Stimulated activated CD4-positive, alpha-beta T cell treated with anti-CD3 and anti-CD28 coated beads, Interleukin-2, amount 100 ng/mL, for 24 hours (primary cell): ENCODE measurements at places on chromosomes 3 and 15.

DNA sequence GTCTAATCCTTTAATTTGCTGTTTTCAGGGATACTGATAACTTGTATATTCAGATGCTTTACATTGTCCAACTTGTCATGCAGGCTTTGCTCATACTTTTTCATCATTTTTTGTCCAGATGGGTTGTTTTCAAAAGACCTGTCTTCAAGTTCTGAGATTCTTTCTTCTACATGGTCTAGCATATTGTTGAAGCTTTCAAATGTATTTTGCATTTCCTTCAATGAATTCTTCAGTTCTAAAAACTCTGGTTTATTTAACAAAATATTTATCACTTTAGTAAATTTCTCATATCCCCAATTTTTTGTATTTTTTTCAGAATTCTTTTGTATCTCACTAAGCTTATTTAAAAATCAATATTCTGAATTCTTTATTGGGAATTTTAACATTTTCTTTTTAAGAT is 388.3 kb upstream of the IL12A start:
- DNase-seq: no peak

- DNase-seq: no peak
These were observed 8.5 kb upstream of the PSMD6 start for GRCh38 chr3:64031540-64032508.

DNA sequence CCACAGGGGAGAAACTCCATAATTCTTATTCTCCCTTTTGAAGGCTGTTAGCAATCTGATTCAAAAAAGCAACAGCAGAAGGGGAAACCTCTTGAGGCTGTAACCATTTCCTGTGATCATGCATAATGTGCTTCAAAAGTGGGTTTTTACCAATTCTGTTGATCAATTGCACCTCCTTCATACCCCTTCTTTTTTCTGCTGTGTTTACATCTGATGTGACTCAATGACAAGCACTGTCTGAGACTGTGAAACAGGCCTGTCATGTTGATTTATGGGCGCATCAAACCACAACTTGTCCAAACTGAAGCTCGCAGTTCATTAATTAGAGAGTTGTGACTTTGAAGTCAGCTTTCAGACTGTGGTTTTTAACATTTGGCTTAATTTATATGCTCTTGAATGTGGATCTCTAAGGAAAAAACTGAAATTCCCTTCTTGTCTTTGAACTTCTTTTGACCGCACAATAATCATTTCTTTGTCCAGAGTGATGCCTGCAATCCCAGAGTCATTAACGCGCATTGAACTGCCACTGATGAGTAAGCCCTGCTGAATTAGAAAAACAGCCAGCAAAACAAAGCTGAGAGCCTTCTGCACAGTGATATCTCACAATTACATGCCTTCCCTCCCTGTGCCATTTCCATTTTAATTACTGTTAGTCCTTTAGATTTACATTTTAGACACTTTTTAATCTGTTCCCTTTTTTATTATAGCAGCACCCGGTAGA is 532.8 kb downstream of the FOXP1 start:
- no peak for DNase-seq

GRCh38 chr3:170734735-170735065 is 135.3 kb downstream of the RPL22L1 start:
- no peak for DNase-seq

DNA sequence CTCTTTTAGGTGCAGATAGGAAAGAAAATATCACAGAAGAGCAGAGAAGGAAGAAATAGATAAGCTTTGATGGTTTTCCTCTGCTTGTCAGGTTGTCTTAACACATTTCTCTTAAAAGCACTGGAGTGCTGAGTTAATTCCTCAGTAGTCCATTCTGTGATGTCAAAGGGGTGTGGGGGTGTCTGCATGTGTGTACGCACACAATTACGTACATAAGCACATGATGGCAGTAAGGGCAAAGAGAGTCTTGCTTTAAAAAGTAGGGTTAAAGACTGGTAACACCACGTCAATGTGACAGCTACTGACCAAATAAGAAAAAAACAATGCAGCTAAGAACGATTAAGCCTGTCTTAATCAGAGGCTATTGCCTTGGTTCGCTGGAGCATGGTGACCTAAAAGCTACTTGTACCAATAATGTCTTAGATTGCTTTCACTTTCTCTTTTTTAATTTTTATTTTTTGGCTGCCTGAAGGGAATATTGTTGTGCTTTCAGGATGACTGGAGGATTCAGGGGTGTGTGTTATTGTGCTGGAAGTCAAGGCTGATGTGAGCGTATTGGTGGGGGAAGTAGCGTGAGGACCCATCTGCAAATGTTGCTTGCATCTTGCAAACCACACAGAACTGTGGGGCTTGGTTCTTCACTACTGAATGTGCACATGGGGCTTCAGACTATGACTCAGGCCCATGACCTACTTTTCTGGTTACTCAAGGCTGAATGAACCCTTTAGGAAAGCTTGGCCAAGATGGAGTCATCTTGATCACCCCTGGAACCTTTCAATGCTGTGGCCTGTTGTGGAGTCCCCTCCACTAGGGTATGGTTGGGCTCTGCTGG is 417.8 kb upstream of the TPM1 start:
- DNase-seq: no peak

DNA sequence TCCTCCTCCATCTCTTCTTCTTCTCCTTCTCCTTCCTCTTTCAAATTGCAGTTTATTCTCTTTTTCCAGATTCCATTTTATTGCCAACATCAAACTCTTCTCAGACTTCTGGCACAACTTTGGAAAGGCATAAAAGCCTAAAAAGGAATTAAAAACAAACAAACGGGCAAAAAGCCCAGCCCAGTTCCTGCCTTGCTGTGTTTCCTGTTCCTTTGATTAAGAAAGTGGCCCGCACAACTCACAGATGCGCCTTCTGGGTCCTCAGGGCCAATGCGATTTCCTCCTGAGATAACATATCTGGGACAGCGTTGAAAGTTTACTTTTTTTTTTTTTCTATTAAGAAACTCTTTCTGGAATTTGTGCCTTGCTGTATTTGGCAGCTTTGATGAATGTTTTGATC is 158.7 kb upstream of the UBE3A start:
- no peak for DNase-seq

DNA sequence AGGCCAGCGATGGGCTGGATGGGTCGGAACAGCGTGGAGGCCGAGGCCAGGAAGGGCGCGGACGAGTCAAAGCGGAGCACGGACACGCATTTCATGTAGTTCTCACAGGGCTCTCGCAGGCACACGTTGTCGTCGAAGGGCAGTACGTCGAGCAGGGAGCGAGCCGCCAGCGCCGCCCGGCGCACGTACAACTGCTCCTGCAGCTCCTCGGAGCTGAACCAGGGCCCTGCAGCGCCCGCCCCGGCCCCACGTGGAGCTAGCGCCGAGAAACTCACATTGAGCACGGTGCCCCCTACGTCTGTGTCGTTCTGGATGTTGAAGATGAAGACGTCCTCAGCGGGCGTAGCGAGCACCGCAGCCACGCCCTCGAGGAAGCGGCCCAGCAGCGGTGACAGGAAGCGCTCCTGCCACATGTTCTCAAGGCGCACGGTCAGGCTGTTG is 5.8 kb downstream of the CELSR3 start:
- DNase-seq: no peak

DNA sequence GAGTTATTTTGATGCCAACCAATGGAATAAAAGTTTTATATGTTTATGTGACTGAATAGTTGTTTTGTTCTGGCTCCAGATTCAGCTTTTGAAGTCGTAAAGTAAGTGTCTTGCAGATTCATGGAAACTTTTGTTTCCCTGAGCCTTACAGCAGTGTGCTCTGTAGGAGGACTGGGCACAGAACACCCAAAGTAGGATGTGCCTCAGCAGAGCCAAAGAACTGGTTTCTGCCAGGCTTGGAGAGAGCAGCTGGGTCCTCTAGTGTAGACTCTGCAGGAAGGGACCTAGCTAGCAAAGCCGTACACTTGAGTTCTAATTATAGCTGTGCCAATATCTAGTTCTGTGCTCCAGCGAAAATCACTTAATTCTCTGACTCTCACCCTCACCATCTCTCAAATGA is 261.2 kb upstream of the DNAJC19 start:
- no peak for DNase-seq

GRCh38 chr3:20246662-20247061 is 60.7 kb upstream of the SGO1 start:
- DNase-seq: no peak

DNA sequence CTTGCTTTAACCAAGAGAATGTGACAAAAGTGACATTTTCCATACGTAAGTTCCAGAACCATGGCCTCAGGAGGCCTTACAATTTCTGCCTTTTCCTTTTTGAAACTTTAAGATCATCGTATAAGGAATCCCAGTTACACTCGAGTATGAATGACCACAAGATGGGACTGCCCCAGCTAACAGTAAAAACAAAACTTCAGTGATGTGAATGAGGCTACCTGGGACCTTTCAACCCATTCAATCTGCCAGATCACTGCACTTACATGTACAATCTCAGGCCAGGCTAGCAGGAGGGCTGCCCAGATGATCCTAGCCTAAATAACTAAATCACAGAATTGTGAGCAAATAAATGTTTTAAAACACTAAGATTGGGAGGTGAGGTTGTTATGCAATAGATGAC is 328.8 kb downstream of the CNTN6 start:
- no peak for DNase-seq

- DNase-seq: no peak
These were observed 93.4 kb downstream of the FNDC3B start for GRCh38 chr3:172132721-172133311.

DNA sequence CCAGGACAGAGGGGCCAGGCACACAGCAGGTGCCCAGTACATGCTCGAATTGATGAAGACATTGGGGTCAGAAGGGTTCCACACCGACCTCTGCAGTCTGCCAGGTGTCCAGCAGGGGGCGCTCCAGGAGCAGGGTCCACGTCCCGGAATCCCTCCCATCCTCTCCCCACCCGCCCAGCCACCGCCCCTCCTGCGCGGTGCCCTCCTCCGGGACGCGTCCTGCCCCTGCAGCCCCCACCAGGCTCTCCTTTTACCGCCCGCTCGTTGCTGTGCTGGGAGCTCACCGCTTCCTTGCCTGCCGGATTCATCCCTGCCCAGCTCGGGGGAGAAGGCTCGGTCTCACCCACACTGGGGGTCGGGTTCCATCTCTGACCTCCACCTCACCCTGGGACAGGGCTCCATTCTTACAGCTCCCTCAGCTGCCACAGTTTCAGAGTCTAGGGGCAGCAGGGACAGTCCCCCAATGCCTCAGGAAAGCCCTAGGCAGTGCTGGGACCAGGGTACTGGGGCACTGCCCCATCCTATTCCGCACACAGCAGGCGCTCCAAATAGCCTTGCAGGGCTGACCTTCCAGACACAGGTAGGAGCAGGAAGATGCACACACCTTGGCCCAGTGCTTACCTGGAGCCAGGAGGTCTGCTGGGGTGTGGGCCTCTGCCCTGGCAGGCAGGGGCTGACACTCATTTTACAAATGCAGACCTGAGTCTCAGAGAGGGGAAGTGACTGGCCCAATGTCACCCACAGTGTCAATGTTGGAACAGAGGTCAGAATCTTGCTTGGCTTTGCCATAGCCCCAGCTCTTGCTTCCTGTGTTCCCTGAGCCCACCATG is 31.0 kb downstream of the GRIP2 start:
- peak; percentile 87 for DNase-seq

DNA sequence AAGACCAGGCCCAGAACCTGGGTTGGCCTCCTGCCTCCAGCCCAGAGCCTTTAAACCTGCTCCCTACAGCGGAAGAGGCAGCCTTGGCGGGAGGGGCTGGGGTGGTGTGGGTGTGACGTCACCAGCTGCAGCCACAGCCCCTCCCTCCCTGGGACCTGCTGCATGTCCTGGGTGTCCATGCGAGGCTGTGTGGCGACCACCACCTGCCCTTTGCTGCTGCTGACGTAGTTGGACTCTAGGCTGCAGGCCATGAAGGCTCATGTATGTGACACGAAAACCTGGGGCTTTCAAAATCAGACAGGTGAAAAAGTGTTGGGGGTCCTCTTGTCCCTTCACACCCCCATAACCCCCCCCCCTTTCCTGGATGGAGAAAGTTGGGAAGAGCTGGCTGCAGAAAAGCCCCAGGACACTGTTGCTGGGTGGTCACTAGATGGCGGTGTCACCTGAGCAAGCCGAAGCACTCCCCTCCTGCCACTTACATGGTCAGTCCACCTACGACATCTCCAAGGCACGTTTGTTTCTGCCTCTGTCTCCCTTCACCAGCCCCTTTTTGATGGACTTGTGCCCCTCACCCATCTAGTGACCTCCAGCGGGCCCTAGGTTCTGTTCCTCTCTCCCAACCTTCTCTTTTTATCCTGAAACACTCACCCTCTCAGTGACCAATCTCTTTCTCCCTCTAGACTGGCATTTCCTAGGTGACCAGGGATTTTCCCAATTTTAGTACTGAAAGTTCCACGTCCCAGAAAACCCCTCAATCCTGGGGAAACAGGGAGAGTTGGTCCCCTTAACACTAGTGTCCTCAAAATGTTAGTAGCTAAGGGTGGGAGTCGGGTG is 35.2 kb downstream of the SLC6A20 start:
- peak; percentile 39 for DNase-seq

- DNase-seq: no peak
These were observed 4.8 kb upstream of the DAZL start for GRCh38 chr3:16609927-16610580.
